ENCODE measurements at places on chromosomes 5 and 9. TPM values are rescaled to one million over a fixed set of nuclear protein-coding genes. Genes with fewer than 3 reads are reported as not detected.

AP3S1 gene
- total RNA-seq, result 125 TPM

SV2C gene
- total RNA-seq, result under 0.01 TPM

PIK3R1 gene
- total RNA-seq, result 46.0 TPM

PCDHGA12 gene
- total RNA-seq, result 24.5 TPM

ALDH1A1 gene
- total RNA-seq, result 0.33 TPM

PCDHA12 gene
- 6.8 TPM for total RNA-seq

SPINK6 gene
- 10.8 TPM for total RNA-seq

NDOR1 gene
- total RNA-seq, result 6.8 TPM

RANBP17 gene
- 12.8 TPM for total RNA-seq

PRKAA1 gene
- total RNA-seq, result 73.4 TPM

ZNF367 gene
- 1.5 TPM for total RNA-seq

C6 gene
- not detected for total RNA-seq

CDH18 gene
- not detected for total RNA-seq

DNA sequence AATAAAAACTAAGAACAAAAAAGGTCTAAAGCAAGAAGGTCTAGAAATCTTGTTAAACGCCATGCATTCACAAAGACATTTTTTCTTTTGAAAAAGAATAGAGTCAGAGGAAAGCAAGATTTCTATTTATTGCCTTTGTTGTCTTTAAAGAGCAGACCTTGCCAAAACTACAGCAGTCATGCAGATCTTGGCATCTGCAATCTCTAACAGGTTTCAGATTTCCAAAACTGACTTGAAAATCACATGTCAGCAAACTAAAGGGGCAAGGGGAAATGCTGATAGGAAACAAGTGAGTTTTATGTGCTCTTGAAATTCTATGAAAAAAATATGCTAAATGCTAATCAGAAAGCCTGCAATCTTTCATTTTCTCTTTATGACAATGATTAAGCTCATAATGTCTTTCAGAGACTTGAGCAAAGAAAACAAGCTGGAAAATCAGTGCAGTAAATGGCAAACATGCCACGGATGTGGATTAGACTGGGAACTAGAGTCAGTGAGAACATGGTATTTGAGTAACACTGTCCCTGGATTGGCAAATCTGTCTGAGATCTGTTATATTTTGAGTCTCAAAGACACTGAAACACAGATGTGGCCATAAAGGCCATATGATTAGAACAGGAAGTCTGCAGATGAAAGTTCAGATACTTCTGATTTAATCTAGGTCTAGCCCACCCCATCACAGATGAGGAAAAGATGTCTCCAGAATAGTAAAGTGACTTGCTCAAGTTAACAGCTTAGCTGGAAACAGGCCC, 361.4 kb upstream of the RPS23 start:
- DNase-seq, result no peak

- no peak for DNase-seq
These were observed 107.0 kb downstream of the PRDM9 start for GRCh38 chr5:23614422-23614821.

GRCh38 chr5:160621526-160621925, 199.9 kb downstream of the PTTG1 start:
- peak; percentile 53 for DNase-seq

DNA sequence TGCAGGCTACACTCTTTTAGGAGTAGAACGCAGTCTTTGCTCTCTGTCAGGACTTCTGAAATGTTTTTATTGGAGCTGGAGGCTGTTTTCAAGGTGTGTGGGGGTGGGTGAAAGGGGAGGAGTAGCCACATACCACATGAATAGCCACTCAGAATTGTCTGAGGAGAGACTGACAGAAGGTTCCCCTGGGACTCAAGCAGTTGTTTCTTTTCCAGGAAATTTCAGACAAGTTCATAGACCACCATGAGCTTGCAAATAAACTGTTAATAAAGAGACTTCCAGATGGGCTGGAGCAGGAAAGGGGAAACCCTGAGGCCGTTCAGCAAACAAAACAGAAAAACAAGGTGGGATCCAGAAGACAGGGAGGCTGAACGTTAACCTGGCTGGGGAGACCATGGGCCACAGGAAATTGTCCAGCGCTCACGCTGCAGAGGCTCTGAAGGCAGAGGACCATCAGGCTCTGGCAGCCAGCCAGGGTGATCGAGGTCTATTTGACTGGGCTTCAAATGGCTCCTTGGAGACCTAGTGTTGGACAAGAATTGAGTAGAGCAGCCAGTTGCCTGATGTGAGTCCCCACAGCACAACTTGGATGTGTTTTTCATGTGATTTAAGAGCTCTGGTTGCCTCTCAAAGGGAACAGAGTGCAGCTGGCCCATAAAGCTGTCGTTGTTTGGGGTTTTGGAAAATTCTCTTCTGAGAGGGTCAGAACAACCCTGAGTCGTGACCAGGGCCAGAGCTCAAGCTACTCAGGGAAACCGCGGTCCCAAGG, 159.2 kb upstream of the RAI14 start:
- DNase-seq, result no peak

- peak; percentile 8 for DNase-seq
These were observed 381.6 kb upstream of the ADAMTS16 start for GRCh38 chr5:4758550-4758949.

GRCh38 chr5:20469390-20469789, 481.4 kb upstream of the CDH18 start:
- DNase-seq, result no peak

- DNase-seq, result no peak
These were observed 114.2 kb upstream of the ITGA1 start for GRCh38 chr5:52673495-52673894.

GRCh38 chr9:114003351-114003750, 74.7 kb downstream of the AMBP start:
- DNase-seq, result no peak

GRCh38 chr9:94827584-94828304, 101.2 kb downstream of the AOPEP start:
- DNase-seq, result no peak

DNA sequence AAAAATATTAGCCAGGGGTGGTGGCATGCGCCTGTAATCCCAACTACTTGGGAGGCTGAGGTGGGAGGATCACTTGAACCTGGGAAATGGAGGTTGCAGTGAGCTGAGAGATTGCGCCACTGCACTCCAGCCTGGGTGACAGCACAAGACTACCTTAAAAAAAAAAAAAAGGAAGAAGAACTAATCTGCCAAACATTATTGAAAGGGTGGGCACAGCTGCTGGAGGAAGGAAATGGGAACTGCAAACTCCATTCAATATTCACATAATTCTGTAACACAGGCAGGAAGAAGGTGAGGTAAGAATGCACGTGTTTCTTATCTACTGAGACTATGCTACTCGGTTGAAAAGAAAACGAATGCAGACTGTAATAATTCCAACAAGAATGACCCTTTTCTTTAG, 121.1 kb upstream of the GNA14 start:
- no peak for DNase-seq

DNA sequence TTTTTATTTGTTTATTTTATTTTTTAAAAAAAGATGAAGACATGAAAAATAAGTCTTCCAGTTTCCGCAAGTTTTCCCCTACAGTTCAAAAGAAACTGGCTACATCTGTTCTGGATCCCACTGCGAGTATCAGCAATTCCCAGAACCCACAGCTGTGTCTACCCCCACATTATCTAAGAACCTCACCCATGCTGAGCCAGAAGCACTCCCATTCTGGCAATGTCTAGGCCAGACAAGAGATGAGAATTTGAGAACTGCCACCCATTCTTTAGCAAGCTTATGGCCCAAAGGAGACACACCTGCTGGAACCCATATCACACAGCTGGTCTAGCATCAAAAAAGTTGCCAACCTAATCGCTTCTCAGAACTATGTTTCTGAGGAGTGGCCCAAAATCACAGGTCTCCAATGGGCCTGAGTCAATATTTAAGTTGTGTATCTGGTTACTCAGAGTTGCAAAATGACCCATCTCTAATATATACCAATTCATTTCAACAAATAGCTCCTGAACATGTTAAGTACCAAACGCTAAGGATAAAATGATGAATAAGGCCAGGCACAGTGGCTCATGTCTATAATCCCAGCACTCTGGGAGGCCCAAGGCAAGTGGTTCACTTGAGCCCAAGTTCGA, 27.1 kb downstream of the MTMR12 start:
- DNase-seq, result no peak

- DNase-seq, result peak; percentile 99
These were observed at the start of the genes BAG1 and CHMP5 for GRCh38 chr9:33264473-33265177. BAG1 (minus strand) TSS chr9:33264708. CHMP5 (plus strand) TSS chr9:33265049; CDS start chr9:33265079, 30 bp downstream.

- no peak for DNase-seq
These were observed 9.7 kb downstream of the MYO10 start for GRCh38 chr5:16926417-16926816.

GRCh38 chr9:111897601-111898137, 1.1 kb downstream of the UGCG start:
- peak; percentile 53 for DNase-seq
